ENCODE measurements at places on chromosomes 4 and X.

DNA sequence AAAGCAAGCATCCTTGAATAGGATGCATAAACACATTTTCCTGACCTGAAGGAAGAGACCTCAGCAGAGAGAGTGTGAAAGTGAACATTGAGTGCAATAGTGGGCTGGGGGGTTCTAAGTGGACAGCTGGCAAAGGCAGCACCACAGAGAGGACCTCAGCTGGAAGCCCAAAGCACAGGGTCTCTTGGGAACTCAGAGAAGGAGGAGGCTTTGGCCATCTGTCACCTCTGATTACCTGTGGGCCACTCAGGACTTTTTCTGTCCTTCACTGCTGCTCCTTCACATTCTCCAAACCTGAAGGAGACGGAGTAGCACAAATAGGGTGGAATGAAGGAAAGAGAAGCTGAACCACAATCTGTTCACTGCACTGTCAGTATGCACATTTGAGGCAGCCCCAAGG lies 37.9 kb upstream of the FAT4 start:
- H3K4me1 ChIP-seq, result no peaks in the 10 kb centered on the region
- DNase-seq, result no peak
- H3K27me3 ChIP-seq, result no peaks in the 10 kb centered on the region

DNA sequence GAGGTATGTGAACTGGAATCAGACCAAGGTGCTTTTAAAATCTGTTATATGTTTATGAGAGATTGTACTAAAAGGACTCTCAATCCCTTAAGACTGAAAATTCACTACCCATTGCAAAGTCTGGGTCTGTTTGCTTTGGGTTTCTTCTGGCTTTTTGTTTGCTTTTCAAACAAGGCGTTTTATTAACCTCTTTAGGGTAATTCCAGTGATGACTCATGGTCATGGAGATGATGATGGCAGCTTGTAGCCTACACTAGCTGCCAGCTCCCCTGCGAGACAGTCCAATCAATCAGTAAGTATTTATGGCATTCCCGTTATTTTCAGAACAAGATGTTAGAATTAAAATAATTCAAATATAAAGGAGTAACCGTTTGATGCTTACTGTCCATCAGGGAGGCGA lies 643.8 kb upstream of the FTHL17 start:
- no peak overlapping the region for H3K4me3 ChIP-seq
- DNase-seq, result no peak
- H3K27ac ChIP-seq, result no peak overlapping the region
- H3K4me1 ChIP-seq, result no peaks in the 10 kb centered on the region

GRCh38 chr4:89723096-89723495 lies 113.9 kb downstream of the SNCA start:
- H3K4me1 ChIP-seq, result no peaks in the 10 kb centered on the region
- H3K36me3 ChIP-seq, result no peaks in the 10 kb centered on the region
- no peak for DNase-seq
- no peak overlapping the region for H3K27ac ChIP-seq

- peak overlapping the region; percentile 33 for H3K4me3 ChIP-seq
- DNase-seq, result no peak
- no peaks in the 10 kb centered on the region for H3K4me1 ChIP-seq
- no peaks in the 10 kb centered on the region for H3K27me3 ChIP-seq
- no peaks in the 10 kb centered on the region for H3K36me3 ChIP-seq
- no peak overlapping the region for H3K27ac ChIP-seq
These were observed 53.2 kb upstream of the RBMX start for GRCh38 chrX:136933611-136934145.

DNA sequence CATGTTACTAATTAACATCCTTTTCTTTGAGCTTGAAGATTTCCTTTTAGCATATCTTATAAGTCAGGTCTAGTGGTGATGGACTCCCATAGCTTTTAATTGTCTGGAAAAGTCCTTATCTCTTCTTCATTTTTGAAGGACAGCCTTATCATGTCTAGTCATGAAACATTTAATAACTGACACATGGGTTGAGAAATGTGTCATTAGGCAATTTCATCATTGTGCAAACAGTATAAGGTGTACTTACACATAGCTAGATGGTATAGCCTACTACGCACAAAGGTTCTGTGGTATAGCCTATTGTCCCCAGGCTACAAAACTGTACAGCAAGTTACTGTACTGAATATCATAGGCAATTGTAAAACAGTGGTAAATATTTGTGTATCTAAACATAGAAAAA lies 34.5 kb upstream of the ALG13 start:
- no peak for DNase-seq
- no peak overlapping the region for H3K4me3 ChIP-seq
- H3K27ac ChIP-seq, result no peak overlapping the region
- H3K4me1 ChIP-seq, result no peaks in the 10 kb centered on the region
- H3K27me3 ChIP-seq, result no peaks in the 10 kb centered on the region

DNA sequence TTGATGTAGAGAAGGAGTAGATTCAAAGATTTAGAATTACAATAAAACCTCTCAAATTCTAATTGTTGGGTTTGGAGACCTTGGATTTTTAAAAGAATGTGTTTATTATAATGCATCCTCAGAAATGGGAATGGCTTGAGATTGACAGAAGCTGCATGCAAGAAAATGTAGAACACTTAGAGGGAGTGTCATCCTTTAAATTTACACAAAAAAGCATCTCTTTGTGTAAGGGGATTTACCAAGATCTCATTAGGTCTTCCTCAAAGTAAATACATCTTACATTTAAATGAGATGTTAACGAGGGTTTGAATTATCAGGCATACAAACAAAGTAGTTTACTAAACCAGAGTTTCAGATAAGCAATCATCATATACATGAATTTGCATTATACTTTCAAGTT lies 615.0 kb downstream of the FAM133A start:
- no peaks in the 10 kb centered on the region for H3K36me3 ChIP-seq
- no peak for DNase-seq
- H3K27me3 ChIP-seq, result no peaks in the 10 kb centered on the region

DNA sequence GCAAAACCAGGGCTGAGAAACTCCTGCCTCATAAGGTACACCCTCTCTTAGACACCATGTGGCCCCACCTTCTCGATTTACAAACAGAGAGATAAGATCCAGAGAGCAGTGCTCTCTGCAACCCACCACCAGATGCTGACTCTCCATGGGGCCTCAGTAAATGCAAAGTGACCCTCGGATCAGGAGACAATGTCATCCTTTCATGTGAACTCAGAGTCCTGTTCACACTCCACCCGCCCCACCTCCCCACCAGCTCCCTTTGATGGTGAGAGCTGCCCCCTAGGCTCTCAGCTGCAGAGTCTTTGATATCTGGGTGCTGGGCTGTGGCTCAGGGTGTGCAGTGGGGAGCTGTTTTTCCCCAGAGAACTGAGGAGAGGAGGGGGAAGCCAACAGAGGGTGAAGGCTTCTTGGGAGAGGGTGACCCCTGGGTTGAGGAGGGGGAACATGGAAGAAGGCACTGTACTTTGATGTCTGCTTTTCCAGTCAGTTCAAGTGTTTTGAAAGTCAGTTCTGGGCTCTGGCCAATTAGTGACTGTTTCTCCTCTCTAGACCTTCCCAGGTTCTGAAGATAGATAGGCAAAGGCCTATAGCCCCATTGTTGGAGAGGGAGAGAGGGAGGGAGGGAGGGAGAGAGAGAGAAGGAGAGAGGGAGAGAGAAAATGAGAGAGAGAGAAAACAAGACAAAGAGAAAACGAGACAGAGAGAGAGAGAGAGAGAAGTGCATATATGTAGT lies 88.2 kb downstream of the SCD5 start:
- H3K4me1 ChIP-seq, result peaks cover 8% of the 10 kb centered on the region
- H3K36me3 ChIP-seq, result no peaks in the 10 kb centered on the region
- H3K27ac ChIP-seq, result no peak overlapping the region
- no peak for DNase-seq
- no peaks in the 10 kb centered on the region for H3K27me3 ChIP-seq

DNA sequence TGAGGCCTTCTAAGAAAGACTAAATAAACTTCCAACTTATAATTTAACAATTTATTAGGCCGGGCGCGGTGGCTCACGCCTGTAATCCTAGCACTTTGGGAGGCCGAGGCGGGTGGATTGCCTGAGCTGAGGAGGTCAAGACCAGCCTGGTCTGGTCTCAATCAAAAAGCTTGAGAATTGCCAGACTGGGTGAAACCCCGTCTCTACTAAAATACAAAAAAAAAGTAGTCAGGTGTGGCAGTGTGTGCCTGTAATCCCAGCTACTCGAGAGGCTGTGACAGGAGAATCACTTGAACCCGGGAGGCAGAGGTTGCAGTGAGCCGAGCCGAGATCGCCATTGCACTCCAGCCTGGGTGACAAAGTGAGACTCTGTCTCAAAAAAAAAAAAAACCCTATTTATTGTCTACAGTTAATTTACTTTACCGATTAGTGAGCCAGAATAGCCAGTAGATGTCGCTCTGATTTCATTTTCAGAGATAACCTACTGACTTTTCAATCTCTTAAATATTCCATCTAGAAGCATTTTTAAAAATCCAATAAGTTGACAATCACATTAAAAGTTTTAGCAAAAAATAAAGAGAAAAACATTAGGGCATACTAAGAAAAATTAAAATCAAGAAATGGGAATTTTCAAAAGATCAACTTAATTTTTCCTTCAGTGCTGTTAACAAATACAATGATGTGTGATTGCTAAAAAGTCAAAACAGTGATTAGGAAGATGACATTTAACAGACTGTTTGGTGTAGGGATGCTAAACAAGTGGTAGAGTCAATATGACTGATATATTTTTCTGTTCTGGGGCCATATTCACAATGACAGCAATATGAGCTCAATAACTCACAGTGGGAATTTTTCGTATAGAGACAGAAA lies 4.3 kb upstream of the SHROOM3 start:
- no peak for DNase-seq
- H3K4me1 ChIP-seq, result peaks cover 12% of the 10 kb centered on the region
- H3K4me3 ChIP-seq, result no peak overlapping the region

DNA sequence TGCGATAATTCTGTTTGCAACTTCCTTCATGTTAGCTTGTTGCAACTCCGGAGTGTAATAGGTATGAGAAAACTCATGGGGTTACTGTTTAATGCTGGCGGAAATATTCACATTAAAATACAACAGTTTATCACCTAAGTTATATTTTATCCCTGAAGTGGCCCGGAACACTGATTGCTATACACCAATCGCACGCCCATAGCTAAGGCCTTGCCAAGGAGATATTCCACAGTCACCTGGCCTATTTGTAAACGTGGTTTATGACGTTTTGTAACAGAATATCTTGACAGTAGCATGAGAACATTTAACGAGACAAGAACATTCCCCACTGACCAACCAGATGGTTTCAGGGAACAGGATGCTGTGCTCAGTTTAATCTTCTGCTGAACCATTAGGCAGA lies 23.2 kb upstream of the FAM90A26 start:
- H3K27me3 ChIP-seq, result no peaks in the 10 kb centered on the region
- H3K4me1 ChIP-seq, result peaks cover 5% of the 10 kb centered on the region
- no peak overlapping the region for H3K4me3 ChIP-seq
- no peak overlapping the region for H3K27ac ChIP-seq
- DNase-seq, result no peak
- H3K36me3 ChIP-seq, result no peaks in the 10 kb centered on the region

GRCh38 chr4:101801958-101802357 lies 11.4 kb downstream of the BANK1 start:
- no peak overlapping the region for H3K4me3 ChIP-seq
- H3K27ac ChIP-seq, result no peak overlapping the region
- H3K4me1 ChIP-seq, result no peaks in the 10 kb centered on the region
- H3K27me3 ChIP-seq, result no peaks in the 10 kb centered on the region
- no peak for DNase-seq
- H3K36me3 ChIP-seq, result no peaks in the 10 kb centered on the region

- no peak overlapping the region for H3K4me3 ChIP-seq
- H3K36me3 ChIP-seq, result no peaks in the 10 kb centered on the region
- no peak overlapping the region for H3K27ac ChIP-seq
These were observed 22.9 kb downstream of the ACSL4 start for GRCh38 chrX:109710181-109710580.

DNA sequence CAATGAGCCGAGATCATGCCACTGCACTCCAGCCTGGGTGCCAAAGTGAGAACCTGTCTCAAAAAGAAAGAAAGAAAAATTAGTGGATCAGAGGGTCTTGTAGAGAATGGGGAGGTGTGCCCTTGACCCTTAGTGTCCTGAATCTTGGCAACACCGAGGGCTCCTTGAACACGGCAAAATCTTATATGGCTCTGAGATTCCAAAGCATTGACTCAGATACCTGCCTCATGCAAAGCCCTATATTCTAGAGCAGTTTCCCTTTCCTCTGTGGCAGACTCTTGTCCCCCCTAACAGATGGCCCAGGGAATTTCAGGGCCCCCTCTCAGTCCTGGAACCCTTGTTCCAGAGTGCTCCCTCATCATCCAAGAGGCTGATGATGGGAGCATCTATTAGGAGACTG lies 6.8 kb downstream of the CLDN2 start:
- H3K4me1 ChIP-seq, result no peaks in the 10 kb centered on the region
- H3K36me3 ChIP-seq, result no peaks in the 10 kb centered on the region
- no peak overlapping the region for H3K4me3 ChIP-seq
- no peak overlapping the region for H3K27ac ChIP-seq
- DNase-seq, result no peak

GRCh38 chr4:101630319-101630986 lies 160.1 kb upstream of the BANK1 start:
- no peaks in the 10 kb centered on the region for H3K36me3 ChIP-seq
- no peak for DNase-seq
- H3K27me3 ChIP-seq, result no peaks in the 10 kb centered on the region
- no peak overlapping the region for H3K4me3 ChIP-seq

- H3K4me1 ChIP-seq, result no peaks in the 10 kb centered on the region
- no peaks in the 10 kb centered on the region for H3K36me3 ChIP-seq
- H3K27ac ChIP-seq, result no peak overlapping the region
- H3K27me3 ChIP-seq, result no peaks in the 10 kb centered on the region
These were observed 101.8 kb downstream of the AGTR2 start for GRCh38 chrX:116272322-116272721.

DNA sequence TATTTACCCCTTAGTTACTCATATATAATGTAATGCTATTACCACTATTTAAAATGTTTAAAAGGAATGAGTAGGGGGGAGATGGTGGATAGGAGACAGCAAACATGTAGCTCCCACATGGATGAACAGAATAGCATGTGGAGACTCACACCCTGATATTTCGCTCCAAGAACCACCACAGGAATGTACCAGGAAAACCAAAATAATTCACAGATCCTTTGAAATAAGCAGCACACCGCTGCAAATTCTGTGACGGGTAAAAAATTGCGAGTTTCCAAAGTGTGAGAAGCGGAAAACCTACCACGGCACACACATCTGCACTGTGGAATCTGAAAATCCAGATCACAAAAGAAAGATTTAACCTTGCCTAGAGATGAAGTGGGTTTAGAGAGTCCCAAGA lies 428.2 kb downstream of the TLL1 start:
- no peaks in the 10 kb centered on the region for H3K27me3 ChIP-seq
- DNase-seq, result no peak
- no peak overlapping the region for H3K4me3 ChIP-seq
- no peaks in the 10 kb centered on the region for H3K36me3 ChIP-seq
- no peaks in the 10 kb centered on the region for H3K4me1 ChIP-seq
- H3K27ac ChIP-seq, result no peak overlapping the region

- no peak overlapping the region for H3K4me3 ChIP-seq
- H3K27ac ChIP-seq, result no peak overlapping the region
- H3K36me3 ChIP-seq, result no peaks in the 10 kb centered on the region
- peaks cover 100% of the 10 kb centered on the region for H3K27me3 ChIP-seq
- DNase-seq, result no peak
These were observed 108.0 kb downstream of the CPZ start for GRCh38 chr4:8700531-8700930.

Measured in left ventricle myocardium inferior (tissue), 1 donor.